ENCODE measurements at places on chromosomes 6 and 20.

GRCh38 chr6:2848851-2849250, 7.2 kb upstream of the SERPINB1 start:
- DNase-seq = peak; percentile 61

DNA sequence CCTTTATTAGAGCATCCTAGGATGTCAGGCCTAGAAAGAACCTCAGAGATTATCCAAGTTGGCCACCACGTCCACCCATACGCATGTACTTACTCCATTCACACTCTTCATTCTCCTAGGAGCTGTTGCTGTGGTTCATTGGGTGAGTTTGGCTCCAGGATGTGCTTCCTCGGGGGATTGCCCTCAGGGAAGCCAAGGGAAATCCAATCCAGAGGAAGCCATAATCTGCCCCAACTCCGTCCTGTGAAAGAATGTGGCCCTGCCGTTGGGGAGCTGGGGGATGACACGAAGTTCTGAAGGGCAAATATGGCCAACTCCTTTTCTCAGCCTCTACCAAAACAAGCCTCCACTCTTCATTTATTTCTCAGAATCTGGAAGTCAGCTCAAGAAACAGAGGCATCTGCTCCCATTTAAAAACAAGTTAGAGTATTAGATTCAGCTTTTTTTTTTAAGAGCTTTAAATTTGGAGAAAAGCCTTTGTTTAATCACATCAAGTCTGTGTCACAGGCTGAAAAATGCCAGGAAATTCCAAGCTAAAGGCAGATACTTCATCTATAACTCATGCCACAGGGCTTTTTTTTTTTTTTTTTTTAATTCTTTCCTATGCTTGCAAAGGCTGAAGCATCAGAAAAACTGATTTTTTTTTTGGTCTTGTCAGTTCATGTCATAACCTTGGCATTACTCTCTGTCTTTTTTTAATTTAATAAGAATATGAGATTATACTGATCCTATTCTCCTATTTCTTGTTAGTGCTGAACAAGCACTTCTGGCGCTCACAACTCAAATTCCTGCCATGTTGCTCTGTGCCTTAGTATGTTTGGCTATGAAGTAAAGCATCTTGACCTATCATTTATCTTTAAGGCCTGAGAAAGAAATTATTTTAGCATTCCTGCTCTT, 480.9 kb upstream of the MARCKS start:
- no peak for DNase-seq

DNA sequence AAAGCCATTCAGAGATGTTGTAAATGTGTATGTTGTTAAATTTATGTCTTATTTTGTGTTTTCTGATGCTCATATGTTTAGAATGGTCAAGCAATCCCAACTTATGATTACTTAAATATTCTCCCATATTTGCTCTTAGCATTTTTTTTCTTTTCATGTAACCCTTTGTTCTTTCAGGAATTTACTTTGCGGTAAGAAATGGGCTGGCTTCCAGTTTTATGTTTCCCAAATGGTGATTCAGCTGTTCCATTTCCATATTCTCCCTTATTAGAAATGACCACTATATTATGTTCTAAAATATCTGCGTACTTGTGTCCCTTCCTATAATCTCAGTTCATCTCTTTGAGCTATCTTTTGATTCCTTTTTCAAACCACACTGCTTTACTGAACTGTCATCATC, 113.7 kb downstream of the CDH26 start:
- DNase-seq = no peak

GRCh38 chr6:139538366-139538765, 163.9 kb upstream of the CITED2 start:
- no peak for DNase-seq

DNA sequence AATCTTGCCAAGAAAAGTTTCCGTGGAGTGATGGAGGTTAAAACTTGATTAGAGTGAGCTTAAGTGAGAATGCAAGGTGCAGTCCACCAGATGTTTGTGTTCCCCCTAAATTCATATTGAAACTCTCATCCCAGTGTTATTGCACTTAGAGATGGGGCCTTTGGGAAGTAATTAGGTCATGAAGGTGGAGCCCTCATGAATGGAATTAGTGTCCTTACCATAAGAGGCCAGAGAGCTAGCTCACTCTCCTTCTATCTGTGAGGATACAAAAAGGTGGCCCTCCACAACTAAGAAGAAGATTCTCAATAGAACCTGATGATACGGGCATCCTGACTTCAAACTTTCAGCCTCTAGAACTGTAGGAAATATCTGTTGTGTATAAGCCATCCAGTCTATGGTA, 258.6 kb downstream of the GRIK2 start:
- no peak for DNase-seq

GRCh38 chr6:63943826-63944225, 308.2 kb downstream of the PHF3 start:
- DNase-seq = no peak

- no peak for DNase-seq
These were observed 233.5 kb downstream of the TMEM242 start for GRCh38 chr6:157089851-157090250.

- no peak for DNase-seq
These were observed 53.9 kb upstream of the SOX4 start for GRCh38 chr6:21539621-21540100.

GRCh38 chr6:117034971-117035370, 157.9 kb downstream of the RFX6 start:
- no peak for DNase-seq

DNA sequence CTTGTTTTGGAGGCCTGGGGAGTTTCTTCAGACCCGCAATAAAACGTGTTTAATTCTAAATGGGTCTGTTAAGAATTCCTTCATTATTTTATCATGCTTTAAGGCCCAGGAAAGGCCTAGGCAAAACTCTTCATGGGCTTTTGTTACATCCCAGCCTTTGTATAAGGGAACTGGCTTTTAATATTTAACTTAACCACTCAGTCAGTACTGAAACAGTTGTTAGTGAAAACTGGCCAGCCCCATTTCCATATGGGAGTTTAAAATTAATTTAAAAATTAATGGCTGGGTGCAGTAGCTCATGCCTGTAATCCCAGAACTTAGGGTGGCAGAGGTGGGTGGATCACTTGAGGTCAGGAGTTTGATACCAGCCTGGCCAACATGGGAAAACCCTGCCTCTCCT, 213.2 kb upstream of the FKBP1C start:
- DNase-seq = no peak

All from activated CD4-positive, alpha-beta T cell treated with anti-CD3 and anti-CD28 coated beads, Interleukin-2, amount 50 U/mL, for 4 hours (primary cell).